CD4-positive, alpha-beta T cell treated with Interferon alpha-2 for 1 hour (primary cell): ENCODE measurements at places on chromosomes 5 and 9.

GRCh38 chr5:180070756-180071530 lies 616 bp downstream of the RNF130 start:
- DNase-seq: peak; percentile 19

DNA sequence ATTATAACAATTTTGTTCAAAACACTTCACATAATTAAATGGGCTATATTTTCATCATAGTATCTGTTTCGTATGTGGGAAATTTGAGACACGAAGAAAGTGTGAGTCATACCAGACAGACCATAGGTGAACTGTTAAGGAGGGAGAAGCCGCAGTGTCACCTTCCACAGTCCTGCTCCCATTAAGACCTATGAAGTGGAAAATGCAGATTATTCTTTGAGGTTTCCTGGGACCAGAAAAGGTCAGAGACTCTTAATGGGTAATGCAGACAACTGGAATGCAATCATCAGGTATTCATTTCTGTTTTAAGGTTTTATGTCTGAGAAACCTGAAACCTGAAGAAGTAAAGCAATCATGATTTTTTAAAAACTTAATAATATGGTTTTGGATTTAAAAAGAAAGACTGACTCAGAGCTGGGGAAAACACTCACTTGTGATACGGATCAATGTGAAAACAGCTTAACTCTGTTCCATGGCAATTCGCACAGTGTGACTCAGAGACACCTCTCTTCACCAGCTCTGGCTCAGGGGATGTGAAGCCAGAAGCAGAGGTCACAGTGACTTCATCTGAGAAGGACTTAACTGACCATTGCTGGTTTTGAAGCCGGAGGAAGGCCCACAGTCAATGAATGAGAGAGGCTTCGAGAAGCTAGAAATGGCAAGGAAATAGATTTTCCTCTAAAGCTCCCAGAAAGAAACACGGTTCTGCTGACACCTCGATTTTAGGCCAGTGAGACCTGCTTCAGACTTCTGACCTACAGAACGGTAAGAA lies 17.2 kb upstream of the GCNT1 start:
- DNase-seq: no peak

DNA sequence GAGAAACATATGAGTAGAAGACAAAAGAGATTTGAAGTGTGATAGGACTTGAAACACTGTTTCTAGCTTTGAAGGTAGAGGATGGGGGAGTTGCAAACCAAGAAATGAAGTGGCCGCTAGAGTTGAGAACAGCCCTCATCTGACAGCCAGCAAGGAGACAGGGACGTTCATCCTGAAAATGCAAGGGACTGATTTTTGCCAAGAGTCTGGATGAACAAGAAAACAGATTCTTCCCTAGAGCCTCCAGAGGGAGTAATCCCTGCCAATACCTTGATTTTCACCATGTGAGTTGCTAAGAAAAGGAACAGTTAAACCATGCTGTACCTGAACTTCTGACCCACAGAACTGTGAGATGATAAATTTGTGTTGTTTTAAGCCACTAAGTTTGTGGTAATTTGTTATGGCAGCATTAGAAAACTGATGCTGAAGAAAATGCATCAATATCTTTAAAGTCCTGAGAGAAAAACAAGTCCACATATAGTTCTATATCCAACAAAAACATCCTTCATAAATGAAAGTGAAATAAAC lies 154.0 kb upstream of the ADAMTSL1 start:
- no peak for DNase-seq

DNA sequence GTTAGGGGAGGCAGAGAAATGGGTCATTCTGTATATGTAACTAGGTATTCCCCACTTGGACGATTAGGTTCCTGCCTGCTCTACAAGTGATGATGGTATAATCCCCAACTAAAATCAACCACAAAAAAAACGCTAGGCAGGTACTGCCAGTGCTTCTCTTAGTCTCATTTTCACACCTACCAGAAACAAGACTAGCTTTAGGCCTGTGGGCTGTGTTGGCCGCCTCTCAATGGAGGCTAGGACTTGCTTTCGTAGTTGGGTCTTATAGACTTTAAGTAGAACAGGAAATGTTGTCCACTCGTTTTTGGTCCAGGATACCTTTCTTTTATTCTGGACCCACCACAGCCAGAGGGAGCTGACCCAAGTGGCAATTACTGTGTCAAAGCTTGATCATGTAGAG lies 111.8 kb downstream of the UNC13B start:
- no peak for DNase-seq

DNA sequence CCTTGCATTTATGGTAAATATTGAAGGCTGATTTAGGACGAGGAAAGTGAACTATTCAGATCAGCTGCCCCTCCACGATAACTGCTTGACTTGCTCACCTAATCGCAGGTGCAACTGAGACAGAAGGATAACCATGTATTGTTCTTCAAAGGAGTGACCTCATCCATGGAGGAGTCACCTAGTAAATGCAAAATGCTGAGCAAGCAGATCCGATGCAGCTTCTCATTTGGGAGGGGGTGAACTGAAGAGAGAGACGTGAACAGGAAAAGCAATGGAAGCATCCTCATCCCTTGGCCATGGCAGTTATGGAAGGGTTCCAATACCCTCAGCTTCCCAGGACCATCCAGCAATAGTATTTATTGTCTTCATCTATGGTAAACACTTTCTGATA lies 47.5 kb downstream of the RASGRF2 start:
- DNase-seq: no peak

GRCh38 chr5:72376381-72376780 lies 56.2 kb downstream of the PTCD2 start:
- no peak for DNase-seq

GRCh38 chr5:153835891-153836515 lies 202.7 kb downstream of the FAM114A2 start:
- DNase-seq: no peak

GRCh38 chr5:74143721-74144330 lies 496.7 kb downstream of the ENC1 start:
- no peak for DNase-seq

DNA sequence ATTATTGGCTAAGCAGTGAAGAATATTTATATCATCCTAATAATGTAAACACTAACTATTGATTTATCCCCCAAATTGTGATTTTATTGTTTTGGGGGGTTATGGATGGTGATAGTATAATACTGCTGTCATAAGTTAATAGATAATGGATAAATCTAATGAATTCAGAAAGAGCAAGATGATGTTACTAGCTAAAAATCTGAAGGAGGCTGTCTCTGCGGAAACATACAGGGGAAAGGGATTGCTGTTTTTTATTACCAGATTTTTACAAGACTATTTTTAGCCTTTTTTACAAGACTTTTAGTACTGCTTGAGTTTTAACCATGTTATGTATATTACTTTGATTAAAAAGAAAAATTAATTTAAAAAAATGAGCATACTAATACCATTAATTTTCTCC lies 5.3 kb upstream of the ABL1 start:
- no peak for DNase-seq

DNA sequence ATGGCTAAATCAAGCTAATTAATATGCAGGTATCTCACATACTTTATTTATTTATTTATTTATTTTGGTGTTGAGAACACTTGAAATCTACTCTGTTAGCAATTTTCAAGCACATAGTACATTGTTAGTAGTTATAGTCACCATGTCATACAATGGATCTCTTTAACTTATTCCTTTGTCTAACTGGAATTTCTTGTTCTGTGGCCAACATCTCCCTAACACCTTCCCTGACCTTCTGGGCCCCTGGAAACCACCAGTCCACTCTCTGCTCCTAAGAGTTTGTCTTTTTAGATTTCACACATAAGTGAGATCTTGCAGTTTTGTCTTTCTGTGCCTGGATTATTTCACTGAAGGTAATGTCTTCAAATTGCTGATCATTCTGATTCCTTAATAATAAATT lies 229.1 kb downstream of the SEMA5A start:
- no peak for DNase-seq

- DNase-seq: peak; percentile 16
Observed at GRCh38 chr9:27701587-27701986, 128.3 kb upstream of the C9orf72 start.

DNA sequence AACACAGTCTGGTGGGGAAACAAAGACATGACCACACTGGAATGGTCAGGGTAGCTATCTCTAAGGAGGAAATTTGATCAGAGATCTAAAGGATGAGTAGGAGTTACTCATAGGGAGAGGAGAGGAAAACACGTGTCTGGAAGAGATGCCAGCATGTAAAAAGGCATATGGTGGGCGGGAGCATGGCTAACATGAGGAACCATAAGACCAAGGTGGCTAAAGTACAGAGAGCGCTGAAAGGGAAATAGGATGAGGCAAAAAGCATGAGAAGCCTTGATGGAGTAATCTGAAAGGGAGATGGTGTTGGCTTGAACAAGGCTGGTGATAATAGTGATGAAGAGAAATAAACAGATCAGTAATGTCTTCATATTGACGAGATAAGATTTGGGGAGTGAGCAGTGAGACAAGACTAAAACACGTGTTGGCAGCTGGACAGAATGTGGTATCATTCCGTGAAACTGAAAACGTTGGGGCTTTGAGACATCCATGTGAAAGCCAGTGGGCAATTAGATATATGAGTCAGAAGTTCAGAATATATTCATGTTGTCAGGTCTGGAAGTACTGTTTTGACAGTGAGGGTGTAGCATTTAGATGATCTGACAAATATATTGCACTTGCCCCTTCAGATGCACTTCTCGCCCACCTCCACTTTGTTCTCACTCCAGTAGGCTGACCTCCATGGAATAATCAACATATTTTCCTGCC lies 209.1 kb upstream of the KCNN2 start:
- DNase-seq: no peak

- no peak for DNase-seq
Observed at GRCh38 chr5:92553326-92553725, 1027.7 kb downstream of the NR2F1-AS1 start.

GRCh38 chr5:179512452-179513000 lies 37.8 kb upstream of the RUFY1 start:
- no peak for DNase-seq

DNA sequence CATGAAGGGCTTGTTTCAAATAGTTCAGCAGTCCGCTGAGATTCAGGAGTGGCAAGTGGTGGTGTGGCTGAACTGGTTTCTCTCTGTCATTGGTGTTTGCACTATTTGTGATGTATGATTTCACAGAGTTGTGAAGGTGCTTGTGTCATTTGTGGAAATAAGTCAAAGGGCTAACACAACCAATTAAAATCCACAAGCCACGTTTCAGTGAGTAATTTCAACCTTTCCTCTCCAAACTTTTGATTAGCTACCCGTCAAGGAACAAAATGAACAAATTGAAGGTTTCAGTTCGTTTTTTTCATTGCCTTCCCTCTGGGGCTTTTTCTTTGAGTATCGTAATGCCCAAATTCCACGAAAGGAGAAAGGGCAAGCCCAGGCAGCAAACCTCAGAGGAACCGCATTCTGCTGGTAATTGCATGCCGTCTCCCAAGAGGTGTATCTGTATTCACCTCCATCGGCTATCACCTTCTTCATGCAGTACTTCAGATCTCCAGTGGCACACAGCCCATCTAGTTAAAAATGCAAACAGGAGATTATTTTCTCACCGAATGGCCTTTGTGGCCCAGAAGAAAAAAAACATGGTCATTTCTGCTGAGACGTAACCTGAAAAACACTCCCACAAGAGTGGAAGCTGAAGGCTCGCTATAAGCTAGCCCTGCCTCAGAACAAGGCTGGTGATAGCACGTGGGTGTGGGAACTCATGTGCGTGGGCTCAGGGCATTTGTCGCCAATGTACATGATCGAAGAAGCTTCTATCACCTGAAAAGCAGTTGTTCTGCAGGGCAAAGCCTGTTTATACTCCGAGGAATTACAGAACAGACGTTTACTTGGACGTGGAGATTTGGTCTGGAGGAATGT lies 197.1 kb downstream of the NR3C1 start:
- no peak for DNase-seq

DNA sequence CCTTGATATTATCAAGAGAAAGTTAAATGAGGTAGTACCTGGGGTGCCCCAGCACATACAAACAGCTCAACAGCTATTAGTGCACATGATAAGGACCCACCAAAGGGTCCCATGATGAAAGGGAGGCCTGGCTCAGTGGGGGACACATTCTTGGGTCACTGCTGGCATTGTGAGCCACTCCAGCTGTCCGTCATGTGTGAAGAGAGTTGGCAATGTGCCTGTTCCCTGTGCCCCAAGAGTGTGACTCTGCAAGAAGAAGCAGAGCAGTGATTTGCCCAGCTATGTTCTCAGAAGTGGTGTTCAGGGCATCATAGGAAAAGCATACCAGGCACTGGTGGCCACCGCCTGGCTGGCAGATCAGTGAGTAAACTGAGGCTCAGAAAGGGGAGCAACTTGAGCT lies 37.1 kb upstream of the TDRD7 start:
- no peak for DNase-seq

GRCh38 chr5:132667761-132668705 lies 5.8 kb upstream of the IL4 start:
- DNase-seq: no peak
